ENCODE measurements at places on chromosomes 1 and 21.
A peak's percentile ranks its signal among the peaks of the same experiment; 100 is the strongest.

- no peak for DNase-seq
Measured at GRCh38 chr1:39569034-39569433, 7.6 kb downstream of the PABPC4 start.

DNA sequence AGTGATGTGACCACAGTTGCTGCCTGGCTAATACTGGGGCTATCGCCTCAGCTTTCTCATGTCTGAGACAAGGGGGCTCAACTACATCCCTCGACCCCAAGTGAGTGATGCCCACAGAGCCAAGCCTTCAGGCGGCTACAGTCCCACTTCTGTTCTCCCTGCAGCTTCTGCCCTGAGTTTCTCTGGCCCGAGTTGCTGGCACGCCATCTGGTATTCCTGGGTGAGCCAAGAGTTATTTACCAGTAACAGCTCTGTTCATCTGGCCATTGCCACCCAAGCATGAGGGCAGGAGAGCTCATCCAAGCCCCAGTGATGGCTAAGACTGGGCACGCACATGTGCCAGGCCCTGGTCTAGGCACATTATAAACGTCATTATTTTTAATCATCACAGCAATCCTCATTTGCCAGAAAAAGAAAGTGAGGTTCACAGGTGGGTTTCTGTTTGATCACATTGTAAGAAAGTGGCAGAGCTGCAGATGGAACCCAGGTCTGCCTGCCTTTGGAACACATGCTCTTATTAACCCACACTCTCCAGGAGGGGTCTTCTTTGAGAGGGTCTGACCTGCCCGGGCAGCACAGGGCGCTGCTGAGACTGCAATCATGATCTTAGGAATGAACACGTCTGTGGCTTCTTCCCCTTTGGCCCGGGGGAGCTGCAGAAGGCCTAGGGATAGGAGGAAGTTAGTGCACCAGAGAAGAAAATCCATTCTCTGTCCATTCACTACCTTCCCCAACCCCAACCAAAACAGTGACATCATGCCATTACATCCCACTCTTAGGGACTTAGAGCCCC, 27.5 kb downstream of the KCND3 start:
- DNase-seq, result no peak

GRCh38 chr1:154846565-154847442, 23.3 kb downstream of the KCNN3 start:
- no peak for DNase-seq

GRCh38 chr1:107692580-107693345, 272.2 kb downstream of the VAV3 start:
- no peak for DNase-seq

- DNase-seq, result no peak
Measured at GRCh38 chr1:77378723-77379535, 97.1 kb downstream of the AK5 start.

DNA sequence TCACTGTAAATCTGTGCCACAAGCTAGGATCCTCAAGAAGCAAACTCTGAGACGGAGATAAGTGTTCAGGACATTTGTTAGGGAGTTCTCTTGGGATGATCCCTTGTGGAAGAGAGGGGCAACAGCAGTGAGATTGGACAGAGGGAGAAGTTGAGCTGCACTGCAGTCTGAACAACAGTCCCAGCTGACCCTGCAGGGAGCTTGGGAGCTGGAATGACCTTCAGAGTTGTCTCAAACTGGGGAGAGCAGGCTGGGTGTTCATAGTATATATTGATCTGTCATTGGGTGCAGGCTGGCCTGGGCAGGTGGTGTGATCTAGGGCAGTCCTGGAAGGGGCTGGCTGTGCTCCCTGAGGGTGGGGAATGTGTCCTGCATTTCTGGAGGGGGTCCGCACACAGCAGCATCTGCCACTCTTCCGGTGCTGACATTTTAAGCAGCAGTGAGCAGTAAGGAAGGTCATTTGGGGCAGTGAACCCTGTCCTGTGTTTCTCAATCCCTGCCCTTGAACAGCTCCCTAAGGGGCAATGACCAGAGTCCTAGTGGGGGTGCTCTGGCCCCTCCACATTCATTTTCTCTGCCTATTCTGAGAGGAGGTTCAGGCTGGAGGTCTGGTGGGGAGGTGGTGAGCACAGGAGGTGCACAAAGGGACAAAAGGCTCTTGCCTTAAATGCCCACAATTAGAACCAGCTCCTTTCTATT, 90.2 kb upstream of the PPM1J start:
- no peak for DNase-seq

DNA sequence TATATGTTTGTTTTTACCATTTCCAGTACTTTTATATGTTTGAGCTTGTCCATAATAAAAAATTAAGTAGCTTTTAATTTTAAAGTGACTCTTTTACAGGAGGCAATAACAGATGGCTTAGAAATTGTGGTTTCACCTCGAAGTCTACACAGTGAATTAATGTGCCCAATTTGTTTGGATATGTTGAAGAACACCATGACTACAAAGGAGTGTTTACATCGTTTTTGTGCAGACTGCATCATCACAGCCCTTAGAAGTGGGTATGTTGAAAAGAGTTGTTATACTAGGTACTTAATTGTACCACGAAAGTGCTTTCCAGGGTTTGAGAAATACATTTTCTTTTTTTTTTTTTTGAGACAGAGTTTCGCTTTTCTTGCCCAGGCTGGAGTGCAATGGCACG, 46.1 kb downstream of the RNF2 start:
- DNase-seq, result no peak

- peak; percentile 20 for DNase-seq
Measured at GRCh38 chr1:6358757-6359201, 34.8 kb downstream of the ACOT7 start.

Measured in activated CD4-positive, alpha-beta T cell treated with anti-CD3 and anti-CD28 coated beads for 1 hour (primary cell).